ENCODE measurements at places on chromosomes 12 and 14.
A peak's percentile ranks its signal among the peaks of the same experiment; 100 is the strongest.

GRCh38 chr14:52485350-52485960 is 66.8 kb downstream of the TXNDC16 start:
- DNase-seq, result no peak
- H3K27ac ChIP-seq, result no peak overlapping the region
- no peaks in the 10 kb centered on the region for H3K4me1 ChIP-seq
- no peaks in the 10 kb centered on the region for H3K27me3 ChIP-seq
- peaks cover 8% of the 10 kb centered on the region for H3K36me3 ChIP-seq

DNA sequence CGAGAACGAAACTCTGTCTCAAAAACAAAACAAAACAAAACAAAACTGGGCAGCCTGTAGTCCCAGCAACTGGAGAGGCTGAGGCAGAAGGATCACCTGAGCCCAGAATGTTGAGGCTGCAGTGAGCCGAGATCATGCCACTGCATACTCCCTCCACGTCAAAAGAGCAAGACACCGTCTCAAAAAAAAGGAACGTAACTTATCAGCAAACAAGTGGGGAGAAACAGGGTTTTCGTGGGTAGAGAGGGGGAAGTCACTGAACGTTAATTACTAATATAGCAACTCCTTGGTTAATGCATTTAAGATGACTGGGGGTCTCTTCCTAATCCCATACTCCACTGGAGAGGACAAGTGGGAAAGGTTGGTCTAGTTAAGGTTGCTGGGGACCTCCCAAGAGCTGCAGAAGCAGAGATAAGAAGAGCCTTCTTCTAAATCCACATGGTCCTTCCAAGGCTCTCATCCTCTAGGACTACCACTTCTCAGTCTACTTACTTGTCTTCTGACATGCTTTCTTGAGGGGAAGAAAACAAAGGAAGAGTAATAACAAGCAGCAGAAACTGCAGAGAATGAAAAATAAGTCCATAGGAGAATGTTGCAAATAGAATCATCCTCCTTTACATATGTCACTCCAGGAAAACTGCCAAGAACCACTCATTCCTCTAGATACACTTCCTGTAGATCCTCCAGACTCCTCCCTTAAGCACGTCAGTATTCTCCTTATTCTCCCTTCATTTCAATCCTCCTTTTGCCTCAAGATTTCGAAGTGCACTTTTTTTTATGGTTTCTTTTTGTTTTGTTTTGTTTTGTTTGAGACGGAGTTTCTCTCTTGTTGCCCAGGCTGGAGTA is 5.8 kb downstream of the NUMB start:
- H3K36me3 ChIP-seq, result no peaks in the 10 kb centered on the region
- H3K27me3 ChIP-seq, result no peaks in the 10 kb centered on the region
- DNase-seq, result no peak
- no peak overlapping the region for H3K4me3 ChIP-seq

DNA sequence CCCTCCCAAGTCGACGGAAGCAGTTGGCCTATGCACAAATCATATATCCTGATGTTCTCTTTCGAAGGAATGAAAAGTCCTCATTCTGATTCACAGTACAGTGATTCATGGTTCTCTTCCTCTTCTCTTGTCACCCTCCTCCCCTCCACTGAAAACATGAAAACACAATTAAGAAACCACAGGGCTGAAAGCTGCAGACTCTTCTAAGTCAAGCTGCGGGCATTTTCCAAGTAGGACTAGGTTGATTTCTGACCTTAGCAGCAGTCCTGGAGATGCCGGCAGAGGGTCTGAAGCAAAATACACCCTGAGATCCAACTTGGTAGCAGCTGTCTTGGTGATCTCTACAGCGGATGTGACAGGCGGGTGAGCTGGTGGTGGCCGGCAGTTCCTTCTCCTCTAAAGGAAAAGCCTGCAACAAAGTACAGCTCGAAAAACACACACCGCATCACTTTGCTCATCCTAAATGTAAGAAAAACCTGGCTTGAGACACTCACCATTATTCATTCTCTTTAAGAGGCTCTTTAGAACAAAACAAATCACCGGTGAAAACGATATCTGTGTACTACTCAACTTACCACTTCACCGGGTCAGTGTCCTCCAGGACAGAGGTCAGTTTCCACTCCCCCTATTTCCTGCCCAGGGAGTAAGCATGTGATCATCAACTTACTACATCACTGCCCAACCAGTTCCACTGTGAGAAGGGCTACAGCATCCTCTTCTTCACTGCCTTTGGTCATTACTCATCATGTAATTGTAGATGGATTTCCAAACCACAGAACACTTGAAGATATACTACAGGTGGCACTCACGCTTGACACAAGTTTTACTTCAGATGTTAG is 6.0 kb downstream of the TMCC3 start:
- DNase-seq, result peak; percentile 41
- H3K27me3 ChIP-seq, result peaks cover 48% of the 10 kb centered on the region
- no peak overlapping the region for H3K27ac ChIP-seq
- no peak overlapping the region for H3K4me3 ChIP-seq

DNA sequence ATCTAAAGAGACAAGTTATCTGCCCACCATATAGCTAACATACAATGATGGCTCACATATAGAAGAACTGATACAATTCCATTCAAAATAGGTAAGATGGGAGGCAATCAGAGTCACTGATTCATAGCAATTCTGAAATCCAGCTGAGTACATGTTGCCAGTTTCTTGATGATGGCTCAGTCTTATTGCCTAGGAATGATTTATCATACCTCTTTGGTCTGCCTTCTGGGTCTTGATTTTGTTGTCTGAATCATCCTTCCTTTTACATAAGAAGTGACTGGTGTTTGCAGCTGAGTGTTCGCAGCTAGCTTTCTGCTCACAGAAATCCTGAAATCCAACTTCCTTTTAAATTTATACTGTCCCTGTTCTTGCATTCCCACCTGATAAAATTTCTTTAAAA is 463.2 kb upstream of the MGAT4C start:
- DNase-seq, result no peak
- no peaks in the 10 kb centered on the region for H3K4me1 ChIP-seq
- H3K27ac ChIP-seq, result no peak overlapping the region

- peak overlapping the region; percentile 72 for H3K27ac ChIP-seq
- DNase-seq, result peak; percentile 27
- H3K27me3 ChIP-seq, result peaks cover 5% of the 10 kb centered on the region
- H3K4me1 ChIP-seq, result peaks cover 30% of the 10 kb centered on the region
- H3K36me3 ChIP-seq, result no peaks in the 10 kb centered on the region
Observed at GRCh38 chr12:52837413-52837741, 3.3 kb upstream of the KRT79 start.

- no peak overlapping the region for H3K27ac ChIP-seq
- no peak overlapping the region for H3K4me3 ChIP-seq
- peaks cover 12% of the 10 kb centered on the region for H3K36me3 ChIP-seq
- DNase-seq, result no peak
Observed at GRCh38 chr14:54854181-54854580, 48.4 kb downstream of the GCH1 start.

GRCh38 chr14:103207388-103208072 is 84.3 kb downstream of the TNFAIP2 start:
- peaks cover 3% of the 10 kb centered on the region for H3K36me3 ChIP-seq
- no peak overlapping the region for H3K27ac ChIP-seq
- H3K27me3 ChIP-seq, result peaks cover 35% of the 10 kb centered on the region

DNA sequence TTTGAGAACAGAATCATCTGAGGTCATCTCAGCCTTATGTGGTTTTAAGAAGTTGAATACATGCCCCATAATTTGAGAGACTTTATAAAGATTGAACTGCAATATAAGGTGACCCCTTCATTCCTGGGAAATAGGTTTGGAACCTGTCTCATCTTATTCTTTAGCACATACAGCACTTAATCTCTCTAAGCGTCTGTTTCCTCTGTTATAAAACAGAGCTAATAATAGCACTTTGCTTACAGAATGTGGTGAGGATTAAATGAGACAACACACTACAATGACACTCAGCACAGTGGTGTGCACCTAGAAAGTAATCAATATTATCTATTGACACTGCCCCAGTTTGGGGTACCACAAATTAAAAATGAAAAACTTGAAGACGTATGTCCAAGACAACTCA is 102.1 kb downstream of the DUSP6 start:
- no peaks in the 10 kb centered on the region for H3K27me3 ChIP-seq
- H3K4me3 ChIP-seq, result no peak overlapping the region
- peaks cover 3% of the 10 kb centered on the region for H3K36me3 ChIP-seq
- no peak overlapping the region for H3K27ac ChIP-seq

DNA sequence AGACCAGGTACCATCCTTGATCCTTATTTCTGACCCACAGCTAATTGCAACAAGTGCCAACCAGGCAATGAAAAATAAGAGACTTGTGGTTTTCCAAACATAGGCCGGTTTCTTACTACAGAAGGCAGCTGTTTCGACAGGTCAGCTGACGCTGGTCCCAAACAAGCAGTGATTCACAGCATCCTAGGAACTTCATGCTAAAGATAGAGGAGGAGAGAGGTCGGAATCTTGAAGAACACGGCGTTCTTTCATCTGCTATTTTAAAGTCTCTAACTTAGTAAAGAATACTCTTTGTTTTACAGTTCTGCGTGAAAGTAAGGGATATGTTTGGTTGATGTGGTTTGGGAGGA is 28.1 kb upstream of the ADGRD1 start:
- H3K27ac ChIP-seq, result no peak overlapping the region
- H3K27me3 ChIP-seq, result peaks cover 31% of the 10 kb centered on the region
- H3K4me1 ChIP-seq, result no peaks in the 10 kb centered on the region
- DNase-seq, result no peak
- no peak overlapping the region for H3K4me3 ChIP-seq

DNA sequence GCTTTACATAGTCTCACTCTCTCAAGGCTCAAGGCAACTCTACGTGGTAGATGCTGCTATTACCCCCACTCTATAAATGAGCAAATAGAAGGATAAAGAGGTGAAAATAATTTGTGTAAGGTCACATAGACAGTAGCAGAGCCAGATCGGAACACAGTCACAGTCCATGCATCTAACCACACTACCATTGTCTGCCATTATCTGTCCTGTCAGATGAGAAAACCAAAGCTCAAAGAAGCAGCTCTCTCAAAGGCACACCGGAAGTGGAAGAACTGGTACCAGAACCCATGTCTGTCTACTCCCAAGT is 134.4 kb upstream of the NUDT4 start:
- no peak for DNase-seq
- peaks cover 30% of the 10 kb centered on the region for H3K4me1 ChIP-seq
- no peaks in the 10 kb centered on the region for H3K36me3 ChIP-seq
- no peak overlapping the region for H3K4me3 ChIP-seq
- no peak overlapping the region for H3K27ac ChIP-seq

DNA sequence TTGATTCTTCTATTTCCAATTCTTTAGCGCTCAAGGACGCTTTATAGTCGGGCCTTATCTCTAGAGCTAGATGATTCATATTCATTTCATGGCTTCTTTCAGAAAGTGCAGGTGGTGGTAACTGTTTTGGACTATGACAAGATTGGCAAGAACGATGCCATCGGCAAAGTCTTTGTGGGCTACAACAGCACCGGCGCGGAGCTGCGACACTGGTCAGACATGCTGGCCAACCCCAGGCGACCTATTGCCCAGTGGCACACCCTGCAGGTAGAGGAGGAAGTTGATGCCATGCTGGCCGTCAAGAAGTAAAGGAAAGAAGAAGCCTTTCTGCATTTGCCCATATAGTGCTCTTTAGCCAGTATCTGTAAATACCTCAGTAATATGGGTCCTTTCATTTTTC is 241.9 kb downstream of the PAWR start:
- H3K36me3 ChIP-seq, result no peaks in the 10 kb centered on the region
- H3K27ac ChIP-seq, result no peak overlapping the region
- no peaks in the 10 kb centered on the region for H3K4me1 ChIP-seq

DNA sequence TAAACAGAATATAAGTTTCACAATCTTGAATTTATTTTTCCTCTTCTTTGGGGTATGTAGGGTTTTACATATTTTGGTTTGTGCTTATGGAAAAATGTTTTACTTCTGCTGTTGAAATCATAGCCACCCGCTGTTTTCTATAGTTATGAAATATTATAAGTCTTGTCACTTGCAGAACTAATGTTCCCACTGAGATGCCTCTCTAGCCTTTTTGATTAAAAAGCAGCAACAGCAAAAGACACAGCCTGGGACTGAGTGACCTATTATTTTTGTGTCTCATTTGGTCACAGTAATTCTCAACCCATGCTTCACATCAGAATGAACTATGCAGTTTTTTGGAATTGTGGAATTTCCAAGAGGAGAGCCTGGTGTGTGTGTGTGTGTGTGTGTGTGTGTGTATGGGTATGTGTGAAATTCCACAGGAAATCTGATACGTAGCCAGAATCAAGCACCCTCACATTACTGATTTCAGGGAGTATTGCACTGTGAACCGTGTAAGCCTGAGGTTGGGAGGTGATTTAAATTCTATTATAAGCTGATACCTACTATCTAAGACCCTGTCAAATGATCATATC is 55.7 kb upstream of the FRMD6 start:
- H3K27ac ChIP-seq, result no peak overlapping the region
- H3K36me3 ChIP-seq, result no peaks in the 10 kb centered on the region
- H3K4me3 ChIP-seq, result no peak overlapping the region
- peaks cover 14% of the 10 kb centered on the region for H3K27me3 ChIP-seq
- DNase-seq, result no peak

- no peaks in the 10 kb centered on the region for H3K27me3 ChIP-seq
- peaks cover 29% of the 10 kb centered on the region for H3K36me3 ChIP-seq
- no peak for DNase-seq
- H3K27ac ChIP-seq, result no peak overlapping the region
Observed at GRCh38 chr14:52446355-52446754, 106.0 kb downstream of the TXNDC16 start.

- H3K4me3 ChIP-seq, result no peak overlapping the region
- no peak for DNase-seq
- H3K27ac ChIP-seq, result no peak overlapping the region
- no peaks in the 10 kb centered on the region for H3K36me3 ChIP-seq
- peaks cover 4% of the 10 kb centered on the region for H3K27me3 ChIP-seq
Observed at GRCh38 chr12:103734863-103735262, 106.2 kb downstream of the NT5DC3 start.

DNA sequence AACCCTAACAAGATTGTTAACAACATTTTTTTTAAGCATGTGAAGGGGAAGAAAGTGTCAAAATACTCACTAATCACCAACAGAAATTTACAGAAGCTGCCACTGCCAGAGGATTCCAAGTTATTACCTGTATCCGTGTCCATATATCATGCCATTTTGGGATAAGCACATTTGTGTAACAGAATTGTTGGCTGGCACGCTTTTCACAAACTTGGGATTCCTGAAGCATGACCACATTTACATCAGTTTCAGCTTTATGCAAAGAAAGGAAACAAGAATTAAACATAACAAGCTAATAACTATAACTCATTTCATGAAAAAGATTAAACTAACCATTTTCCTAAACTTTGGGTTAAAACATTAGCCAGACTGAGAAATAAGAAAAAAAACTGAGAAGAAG is 5.9 kb downstream of the NEMP1 start:
- peak overlapping the region; percentile 75 for H3K27ac ChIP-seq
- H3K4me3 ChIP-seq, result no peak overlapping the region
- peaks cover 52% of the 10 kb centered on the region for H3K4me1 ChIP-seq
- no peaks in the 10 kb centered on the region for H3K27me3 ChIP-seq
- peaks cover 68% of the 10 kb centered on the region for H3K36me3 ChIP-seq
- DNase-seq, result no peak

GRCh38 chr12:109450980-109451379 is 26.1 kb downstream of the KCTD10 start:
- H3K27me3 ChIP-seq, result no peaks in the 10 kb centered on the region
- H3K27ac ChIP-seq, result no peak overlapping the region
- DNase-seq, result no peak
- H3K36me3 ChIP-seq, result peaks cover 25% of the 10 kb centered on the region
- H3K4me3 ChIP-seq, result no peak overlapping the region

All from activated CD4-positive, alpha-beta T cell treated with anti-CD3 and anti-CD28 coated beads for 36 hours (primary cell).